Osteoblast (primary cell): ENCODE measurements at places on chromosomes 2 and 18. TPM values are rescaled to one million over a fixed set of nuclear protein-coding genes. Genes with fewer than 3 reads are reported as not detected.

The RELCH gene
- total RNA-seq = 33.6 and 34.0 TPM in 2 replicates

The GCA gene
- 3.3 and 3.8 TPM in 2 replicates for total RNA-seq

The SERPINB13 gene
- total RNA-seq = under 0.01 TPM in 1 of 2 replicates, not detected in the other

The GPR75 gene
- total RNA-seq = 1.8 and 2.2 TPM in 2 replicates

The LRRC30 gene
- not detected in 2 replicates for total RNA-seq

The CYP27C1 gene
- 2.2 and 2.4 TPM in 2 replicates for total RNA-seq

The GNLY gene
- total RNA-seq = not detected in 2 replicates

The SPAG16 gene
- 46.9 and 47.8 TPM in 2 replicates for total RNA-seq

The MFSD2B gene
- 0.36 TPM in 1 of 2 replicates, not detected in the other for total RNA-seq

The TCF23 gene
- total RNA-seq = not detected in 2 replicates

The POTEC gene
- 0.29 and 0.36 TPM in 2 replicates for total RNA-seq
